ENCODE measurements at places on chromosomes 4 and X. TPM values are rescaled to one million over a fixed set of nuclear protein-coding genes. Genes with fewer than 3 reads are reported as not detected.

Gene MAGEE2
- total RNA-seq, result not detected

Gene IL9R
- total RNA-seq, result not detected

Gene RADX
- 1.7 TPM for total RNA-seq

Gene FGB
- not detected for total RNA-seq

Measured in fibroblast of lung (primary cell).